ENCODE measurements at places on chromosomes 1 and 21.

DNA sequence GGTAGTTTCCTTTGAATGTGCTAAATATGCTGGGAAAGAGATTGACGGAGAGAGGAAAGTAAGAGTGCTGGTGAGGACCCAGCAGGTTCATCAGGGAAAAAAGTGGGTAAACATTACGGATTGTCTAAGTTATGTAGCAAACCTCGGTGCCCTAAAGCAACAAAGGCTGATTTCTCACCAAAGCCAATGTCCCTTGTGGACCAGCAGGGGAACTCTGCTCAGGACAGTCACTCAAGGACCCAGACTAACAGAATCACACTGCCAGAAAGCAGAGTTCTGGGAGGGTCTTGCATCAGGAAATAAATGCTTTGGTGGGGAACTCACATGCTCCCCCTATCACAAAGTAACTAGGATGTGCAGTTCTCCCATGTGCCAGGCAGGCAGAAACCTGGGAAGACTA is 1.7 kb upstream of the IKBKE start:
- no peak for DNase-seq

DNA sequence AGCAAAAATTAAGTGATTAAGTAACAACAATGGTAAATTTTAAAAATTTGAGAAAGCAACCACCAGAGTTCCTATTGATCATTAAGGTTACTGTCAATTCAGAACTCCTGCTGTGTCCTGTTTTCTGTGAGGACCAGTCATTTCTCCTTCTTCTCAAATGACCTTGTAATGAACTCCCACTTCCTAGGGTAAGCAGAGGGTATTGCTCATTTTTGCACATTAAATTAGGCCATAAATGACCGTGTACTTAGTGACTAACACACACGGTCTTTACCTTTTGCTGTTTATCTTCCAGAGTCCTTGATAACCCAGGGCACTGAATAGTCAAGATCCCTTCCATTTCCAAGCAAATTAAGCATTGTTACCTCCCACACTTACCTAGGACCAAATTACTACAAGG is 227.5 kb upstream of the LYPLAL1 start:
- no peak for DNase-seq

GRCh38 chr1:64136752-64137411 is 66.5 kb upstream of the UBE2U start:
- peak; percentile 71 for DNase-seq

GRCh38 chr1:220450927-220451326 is 77.0 kb upstream of the MARK1 start:
- DNase-seq: no peak

- no peak for DNase-seq
Observed at GRCh38 chr1:239678181-239678580, 291.8 kb downstream of the CHRM3 start.

- no peak for DNase-seq
Observed at GRCh38 chr1:32870615-32871363, at the start of gene FNDC5. Gene FNDC5, minus strand, starts transcription at chr1:32870912.

GRCh38 chr21:44440241-44441040 is 14.9 kb upstream of the LRRC3 start:
- DNase-seq: no peak

DNA sequence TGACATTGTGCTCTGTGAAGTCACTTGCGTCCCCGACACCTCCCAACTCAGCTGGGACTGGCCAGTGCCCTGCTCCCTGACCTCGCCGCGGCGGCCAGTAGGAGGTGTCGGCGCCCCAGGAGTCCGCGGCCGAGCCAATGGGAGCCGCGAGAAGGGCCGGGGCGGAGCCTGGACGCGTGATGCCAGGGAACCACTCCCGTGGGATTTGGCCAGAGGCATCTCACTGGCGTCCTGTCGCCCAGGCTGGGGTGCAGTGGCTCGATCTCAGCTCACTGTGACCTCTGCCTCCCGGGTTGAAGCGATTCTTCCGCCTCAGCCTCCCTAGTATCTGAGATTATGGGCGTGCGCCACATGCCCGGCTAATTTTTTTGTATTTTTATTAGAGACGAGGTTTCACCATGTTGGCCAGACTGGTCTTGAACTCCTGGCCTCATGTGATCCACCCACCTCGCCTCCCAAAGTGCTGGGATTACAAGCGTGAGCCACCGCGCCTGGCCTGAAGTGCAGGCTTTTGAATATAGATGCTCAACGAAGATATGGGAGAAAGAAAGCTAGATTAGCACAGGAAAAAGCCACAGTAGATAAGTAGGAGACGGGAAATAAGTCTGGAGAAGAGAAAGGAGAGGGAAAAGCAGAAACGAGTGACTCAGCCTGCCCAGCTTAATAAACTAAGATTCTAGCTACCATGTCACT is 38.0 kb downstream of the ZBTB8OS start:
- DNase-seq: peak; percentile 81

DNA sequence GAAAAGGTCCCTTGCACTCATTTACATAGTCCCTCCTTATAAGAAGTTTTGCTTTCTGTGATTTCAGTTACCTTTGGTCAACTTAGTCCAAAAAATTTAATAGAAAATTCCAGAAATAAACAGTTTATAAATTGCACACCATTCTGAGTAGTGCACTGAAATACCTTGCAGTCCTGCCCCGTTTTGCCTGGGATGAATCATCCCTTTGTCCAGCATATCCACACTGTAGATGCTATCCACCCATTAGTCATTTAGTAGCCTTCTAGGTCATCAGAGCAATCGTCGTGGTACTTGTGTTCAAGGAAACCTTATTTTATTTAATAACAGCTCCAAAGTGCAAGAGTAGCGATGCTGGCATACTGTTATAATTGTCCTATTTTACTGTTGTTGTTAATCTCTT is 38.0 kb downstream of the SPRTN start:
- DNase-seq: no peak

GRCh38 chr1:91872000-91872399 is 14.0 kb downstream of the TGFBR3 start:
- DNase-seq: no peak

GRCh38 chr1:64598100-64598571 is 128.2 kb downstream of the CACHD1 start:
- peak; percentile 29 for DNase-seq
